Amniotic stem cell (primary cell): ENCODE measurements at places on chromosomes 4 and X.
A peak's percentile ranks its signal among the peaks of the same experiment; 100 is the strongest.

- peak; percentile 36 for DNase-seq
Observed at GRCh38 chrX:150324035-150324728, 38.9 kb upstream of the MAMLD1 start.

DNA sequence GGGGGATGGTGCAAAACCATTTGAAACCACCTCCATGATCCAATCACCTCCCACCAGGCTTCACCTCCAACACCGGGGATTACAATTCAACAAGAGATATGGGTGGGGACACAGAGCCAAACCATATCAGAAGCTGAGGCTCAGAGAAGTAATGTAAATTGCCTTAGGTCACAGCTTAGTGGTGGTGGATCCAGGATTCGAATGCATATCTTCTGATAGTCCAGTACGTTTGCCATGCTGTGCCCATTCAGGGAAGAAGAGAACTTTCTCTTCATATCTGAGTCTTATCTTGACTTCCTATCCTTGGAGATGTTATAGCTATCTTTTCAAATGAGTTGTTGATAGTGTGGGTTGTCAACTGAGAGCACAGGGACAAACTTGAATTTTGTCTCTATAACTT lies 325.5 kb downstream of the ZIC3 start:
- no peak for DNase-seq

DNA sequence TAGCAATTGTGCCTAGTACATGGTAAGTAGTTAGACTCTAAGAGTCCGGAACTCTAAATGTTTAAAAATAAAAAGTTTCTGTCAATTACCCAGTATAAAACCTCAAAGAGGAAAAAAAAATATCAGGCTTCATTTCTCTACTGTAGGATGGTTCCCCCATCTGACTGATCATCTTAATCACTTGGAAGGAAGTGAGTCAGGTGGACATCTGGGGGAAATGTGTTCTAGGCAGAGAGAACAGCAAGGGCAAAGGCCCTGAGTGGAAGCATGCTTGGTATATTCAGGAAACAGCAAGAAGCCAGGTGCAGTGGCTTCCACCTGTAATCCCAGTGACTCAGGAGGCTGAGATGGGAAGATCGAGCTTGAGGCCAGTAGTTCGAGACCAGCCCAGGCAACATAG lies 2.9 kb upstream of the EIF1AX start:
- DNase-seq: no peak

- no peak for DNase-seq
Observed at GRCh38 chr4:169900241-169900845, 125.9 kb downstream of the MFAP3L start.

- DNase-seq: no peak
Observed at GRCh38 chrX:40084471-40085101, 13.2 kb downstream of the BCOR start.

DNA sequence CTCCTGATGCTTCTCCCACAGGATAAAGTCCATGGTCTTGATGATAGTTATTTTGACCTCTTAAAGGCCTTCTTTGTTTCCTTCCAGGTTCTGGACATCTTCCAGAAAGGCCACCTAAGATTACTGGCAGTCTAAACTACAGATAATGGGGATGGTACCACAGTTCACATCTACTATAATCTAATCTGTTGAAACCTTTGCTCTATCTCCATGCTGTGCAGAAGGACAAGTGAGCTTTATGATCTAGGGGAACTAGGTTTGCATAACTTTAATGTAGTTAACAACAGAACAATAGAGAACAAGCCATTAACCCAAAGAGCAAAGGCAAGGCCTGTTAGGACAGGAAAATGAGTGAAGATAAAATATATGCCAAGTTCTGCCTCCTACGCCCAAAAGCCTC lies 103.9 kb upstream of the KLHL13 start:
- DNase-seq: no peak

DNA sequence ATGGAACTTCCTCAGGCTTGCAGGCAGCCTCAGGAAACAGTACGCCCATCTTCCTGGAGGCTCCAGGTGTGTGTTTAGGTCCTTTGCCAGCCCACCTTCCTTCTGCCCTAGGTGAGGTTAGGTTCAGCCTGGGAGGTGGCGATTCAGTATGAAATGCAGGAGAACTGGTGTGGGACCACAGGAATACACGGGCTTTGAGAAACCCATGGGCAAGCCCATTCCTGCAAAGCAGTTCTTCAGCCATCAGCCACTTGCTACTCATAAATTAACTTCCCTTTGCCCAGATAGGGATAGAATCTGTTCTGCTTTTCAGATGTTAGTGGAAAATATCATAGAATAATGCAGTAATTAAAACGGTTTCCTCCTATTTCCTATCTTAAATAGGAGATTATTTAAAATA lies 32.2 kb downstream of the TBC1D14 start:
- no peak for DNase-seq

GRCh38 chr4:40710484-40711254 lies 39.1 kb upstream of the NSUN7 start:
- no peak for DNase-seq

GRCh38 chr4:67929426-67929825 lies 33.9 kb downstream of the TMPRSS11A start:
- DNase-seq: peak; percentile 15

DNA sequence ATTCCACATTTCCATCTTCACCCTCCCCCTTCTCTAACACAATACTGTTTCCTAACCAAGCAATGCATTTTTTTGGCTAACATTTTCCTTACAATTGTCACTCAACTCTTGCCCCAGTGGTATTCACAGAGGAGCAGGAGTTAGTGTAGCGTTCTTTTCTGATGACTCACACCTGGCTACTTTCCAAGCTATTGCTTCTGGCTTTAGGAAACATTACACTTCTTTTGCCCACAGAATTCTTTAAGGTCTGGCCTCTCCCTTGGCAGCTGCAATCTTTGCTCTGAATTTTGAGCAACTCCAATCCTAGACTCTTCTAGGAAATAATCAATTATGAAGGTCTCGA lies 27.5 kb upstream of the PDGFC start:
- DNase-seq: peak; percentile 91

GRCh38 chr4:71275570-71275969 lies 63.2 kb upstream of the SLC4A4 start:
- DNase-seq: no peak

DNA sequence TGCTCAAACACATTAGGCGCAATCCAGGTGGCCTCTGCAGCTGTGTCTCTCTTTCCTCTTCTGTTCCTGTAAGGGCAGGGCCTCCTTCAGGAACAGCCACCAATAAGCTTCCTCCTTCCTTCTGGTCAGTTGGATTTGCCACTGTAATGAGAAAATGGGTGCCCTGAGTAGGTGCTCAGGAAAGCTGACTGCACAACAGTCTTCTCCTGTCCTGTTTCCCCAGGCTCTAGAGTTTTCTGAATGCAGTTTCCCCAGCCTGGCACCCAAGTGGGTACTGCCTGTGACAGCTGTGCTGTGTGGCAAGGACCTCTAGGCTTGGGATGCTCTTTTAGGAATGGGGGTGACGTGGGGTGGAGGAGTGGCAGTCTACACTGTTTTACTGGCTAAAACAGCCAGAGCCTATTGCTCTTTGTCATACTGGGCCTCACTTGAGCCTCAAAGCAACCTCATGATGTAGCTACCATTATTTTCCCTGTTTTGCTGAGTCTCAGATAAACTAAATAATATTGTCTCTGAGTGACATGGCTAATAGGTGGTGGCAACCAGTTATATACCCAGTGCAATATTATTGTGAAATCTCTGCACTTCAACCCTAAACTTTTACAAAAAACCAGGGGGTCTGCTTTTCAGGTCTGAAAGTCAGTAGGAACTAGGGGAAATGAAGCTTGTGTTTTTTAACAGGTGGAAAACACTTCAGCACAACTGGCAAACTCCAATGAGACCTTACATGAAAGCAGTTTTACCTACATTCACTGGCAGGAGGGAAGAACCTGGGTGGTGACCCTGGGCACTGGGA lies 1.2 kb downstream of the CXCL2 start:
- no peak for DNase-seq

DNA sequence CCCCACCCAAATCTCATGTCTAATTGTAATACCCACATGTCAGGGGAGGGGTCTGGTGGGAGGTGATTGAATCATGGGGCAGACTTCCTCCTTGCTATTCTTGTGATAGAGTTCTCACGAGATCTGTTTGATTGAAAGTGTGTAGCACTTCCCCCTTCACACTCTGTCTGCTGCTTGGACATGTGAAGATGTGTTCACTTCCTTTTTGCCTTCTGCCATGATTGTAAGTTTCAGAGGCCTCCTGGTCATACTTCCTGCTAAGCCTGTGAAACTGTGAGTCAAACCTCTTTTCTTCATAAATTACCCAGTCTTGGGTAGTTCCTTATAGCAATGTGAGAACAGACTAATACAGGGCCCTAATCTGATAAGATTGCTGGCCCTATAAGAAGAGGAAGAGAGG lies 1514.8 kb downstream of the RPA4 start:
- no peak for DNase-seq

DNA sequence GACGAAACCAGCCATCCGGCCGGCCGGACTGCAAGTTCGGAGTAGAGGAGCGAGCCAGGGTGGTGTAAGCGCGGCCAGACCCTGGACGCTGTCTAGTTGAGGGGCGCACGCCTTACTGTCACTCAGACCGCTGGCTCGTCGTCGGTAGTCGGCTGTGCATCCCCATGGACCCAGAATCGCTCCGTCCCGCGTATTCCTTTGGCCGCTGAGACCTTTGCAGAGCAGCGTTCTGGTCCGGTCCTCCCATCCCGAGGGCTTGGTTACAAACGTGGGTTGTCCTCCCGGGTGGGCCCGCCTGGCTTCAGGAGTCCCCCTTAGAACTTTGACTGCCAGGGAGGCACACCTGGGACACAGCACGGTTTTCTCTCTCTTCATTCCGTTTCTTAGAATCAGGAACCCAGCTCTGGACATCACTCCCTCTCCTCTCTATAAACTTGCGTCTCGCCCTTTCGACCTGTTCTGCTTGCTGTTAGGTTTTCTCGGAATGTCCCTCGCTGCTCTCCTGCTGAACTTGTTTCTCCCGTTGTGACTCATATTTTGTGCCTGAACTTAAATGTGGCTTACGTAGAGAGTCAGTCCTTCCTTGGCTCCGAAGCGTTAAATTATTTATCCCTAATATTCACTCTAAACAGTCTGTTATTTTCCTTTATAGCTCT lies 672 bp downstream of the PGM2 start:
- DNase-seq: no peak

GRCh38 chr4:123568936-123569335 lies 172.3 kb downstream of the SPRY1 start:
- DNase-seq: no peak

DNA sequence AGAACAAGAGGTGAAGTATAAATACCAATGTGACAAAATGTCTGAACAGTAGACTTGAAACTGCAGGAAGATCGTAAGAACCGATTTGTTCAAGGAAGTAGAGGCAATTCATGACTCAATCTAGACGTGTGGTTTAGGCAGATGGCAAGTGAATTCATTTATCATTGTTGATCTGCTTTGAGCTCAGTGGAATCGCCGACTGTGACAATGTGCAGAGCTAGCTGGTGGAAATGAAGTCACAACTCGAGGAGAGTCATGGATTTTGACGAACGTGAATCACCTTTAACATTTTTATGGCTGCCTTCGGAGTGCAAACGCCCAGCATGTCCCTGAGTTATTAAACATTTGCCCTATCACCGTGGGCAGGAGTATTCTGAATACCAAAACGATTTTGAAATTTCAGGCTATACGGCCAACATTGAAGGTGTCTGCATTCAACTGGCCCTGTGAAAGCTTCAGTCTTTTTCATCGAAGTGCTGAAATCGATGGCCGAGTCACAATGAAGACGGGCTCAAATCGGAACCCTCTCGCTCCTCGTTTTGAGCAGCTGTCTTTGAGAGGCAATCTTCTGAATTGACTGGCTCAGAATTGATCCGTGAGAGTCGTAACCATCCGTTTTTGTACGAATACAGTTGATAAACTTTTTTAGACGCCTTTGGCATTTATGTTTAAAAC lies 689 bp upstream of the OGT start:
- DNase-seq: no peak

DNA sequence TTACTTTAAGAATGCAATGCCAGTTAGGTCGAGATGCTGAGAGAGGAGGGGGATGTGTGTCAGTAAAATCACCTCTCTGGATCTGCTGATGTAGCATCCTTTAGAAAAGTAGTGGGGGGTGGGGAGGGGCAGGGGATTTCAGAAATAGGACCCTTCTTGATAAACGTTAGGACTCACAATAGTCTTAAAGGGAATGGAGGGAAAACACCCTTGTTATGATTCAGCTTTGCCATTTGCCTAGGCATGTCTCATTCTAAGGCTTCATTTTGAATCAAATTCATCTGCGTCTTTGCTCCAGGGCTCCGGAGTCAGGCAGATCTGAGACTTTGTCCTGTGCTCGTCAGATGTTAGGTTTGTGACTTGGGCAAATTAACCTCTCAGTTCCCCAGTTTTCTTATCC lies 879 bp downstream of the SH2D1A start:
- no peak for DNase-seq

- DNase-seq: no peak
Observed at GRCh38 chr4:48755281-48755680, 24.8 kb downstream of the FRYL start.

- no peak for DNase-seq
Observed at GRCh38 chr4:10587697-10588096, 96.9 kb downstream of the CLNK start.

DNA sequence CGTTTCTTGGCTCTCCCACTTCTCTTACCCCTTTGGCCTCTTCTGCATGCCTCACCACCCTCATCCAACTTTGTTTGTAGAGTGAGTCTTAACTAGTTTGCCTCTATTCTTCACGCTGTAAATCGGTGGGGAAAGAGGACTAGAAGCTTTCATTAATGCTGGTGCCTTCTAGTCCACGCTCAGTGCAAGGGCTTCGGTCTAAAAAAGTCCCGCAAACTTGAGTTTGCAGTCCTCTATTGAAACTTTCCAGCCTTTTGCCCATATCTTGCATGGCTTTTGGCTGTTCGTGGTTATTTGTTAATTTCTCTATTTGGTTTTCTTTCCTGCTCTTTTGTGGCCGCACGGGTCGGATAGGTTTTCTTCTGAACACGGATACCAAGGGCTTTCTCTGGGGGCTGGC lies 868 bp downstream of the DACH2 start:
- DNase-seq: no peak

- no peak for DNase-seq
Observed at GRCh38 chrX:28920153-28920943, 333.1 kb downstream of the IL1RAPL1 start.

- DNase-seq: no peak
Observed at GRCh38 chrX:41559235-41560052, 112.3 kb downstream of the NYX start.
